ENCODE measurements at places on chromosomes 2 and 18.

- no peak for DNase-seq
These were observed 25.3 kb downstream of the SMAD7 start for GRCh38 chr18:48925491-48925780.

DNA sequence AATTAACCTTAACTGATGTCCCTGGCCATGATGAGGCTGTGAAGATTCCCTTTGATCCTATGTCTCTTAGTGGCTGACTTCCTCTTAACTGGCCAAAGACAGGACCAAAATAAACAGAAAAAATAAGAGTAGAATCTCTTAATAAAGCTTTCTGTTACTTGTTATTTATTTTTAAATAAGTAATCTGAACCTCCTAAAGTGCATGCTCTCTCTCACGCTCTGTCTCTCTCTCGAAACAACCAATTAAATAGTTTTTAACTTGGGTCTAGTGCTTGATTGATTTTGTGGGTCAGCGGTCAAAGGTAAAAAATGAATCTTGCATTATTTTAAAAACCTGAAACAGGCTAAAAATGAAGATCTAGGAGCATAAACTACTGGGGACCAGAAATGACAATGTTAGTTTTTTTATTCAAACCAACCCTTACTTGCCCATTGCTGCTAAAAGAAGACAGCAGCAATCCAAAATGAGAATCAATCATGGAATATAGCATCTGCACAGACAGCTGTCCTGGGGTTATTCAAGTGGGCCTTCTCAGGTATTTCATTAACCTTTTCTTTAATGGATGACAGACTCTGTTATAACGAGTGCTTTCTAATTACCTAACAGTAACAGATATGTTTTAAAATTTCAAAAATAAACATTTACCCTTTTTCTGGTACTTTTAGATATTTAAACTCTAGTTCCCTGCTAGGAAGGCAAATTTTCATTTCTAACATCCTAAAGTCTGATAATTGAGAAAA, 11.2 kb downstream of the GAREM1 start:
- DNase-seq, result no peak

DNA sequence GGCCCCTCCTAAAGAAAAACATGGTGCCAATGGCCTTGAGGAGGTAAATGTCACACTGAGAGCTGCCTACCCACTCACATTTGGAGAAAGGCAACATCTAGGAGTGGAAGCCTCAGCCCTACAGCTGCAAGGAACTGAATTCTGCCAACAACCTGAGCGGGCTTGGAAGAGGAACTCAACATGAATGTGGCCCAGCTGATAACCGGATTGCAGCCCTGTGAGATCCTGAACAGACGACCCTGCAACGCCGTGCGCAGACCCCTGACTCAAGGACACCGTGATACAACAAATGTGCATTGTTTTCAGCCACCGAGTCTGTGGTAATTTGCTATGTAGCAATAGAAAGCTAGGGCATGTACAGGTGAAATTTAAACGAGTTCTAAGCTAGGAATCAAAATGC, 99.4 kb downstream of the MYOM1 start:
- DNase-seq, result no peak

DNA sequence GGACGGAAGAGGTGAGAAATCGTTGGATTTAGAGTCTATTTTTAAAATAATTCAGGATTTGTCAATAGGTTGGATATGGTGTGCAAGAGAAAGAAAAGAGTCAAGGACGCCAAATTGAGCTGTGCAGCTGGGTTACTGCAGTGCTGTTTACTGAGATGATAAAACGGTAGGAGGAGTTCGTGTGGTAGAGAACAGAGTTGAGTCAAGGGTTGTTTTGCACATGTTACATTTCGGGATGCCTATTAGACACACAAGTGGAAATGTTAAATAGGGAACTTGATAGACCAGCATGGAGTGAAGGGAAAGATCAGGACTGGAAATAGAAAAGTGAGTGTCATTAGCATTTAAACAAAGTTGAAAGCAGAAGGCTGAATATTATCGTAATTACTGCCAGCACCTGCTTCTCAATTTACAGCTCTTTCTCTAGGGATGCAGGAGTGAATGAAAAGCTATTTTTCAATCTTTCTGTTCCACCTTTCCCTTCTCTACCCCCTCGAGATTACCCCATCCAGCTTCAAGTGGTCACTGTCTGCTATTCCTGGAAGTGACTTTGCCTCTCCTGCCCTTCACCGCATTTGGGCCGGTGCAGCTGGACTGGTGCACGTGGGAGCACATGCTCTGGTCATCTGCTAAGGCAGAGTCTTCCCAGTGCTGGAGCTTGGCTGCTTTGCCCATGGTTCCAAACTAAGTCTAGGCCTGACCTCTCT, 30.3 kb downstream of the GPR75 start:
- DNase-seq, result no peak

GRCh38 chr2:182831101-182831500, 35.3 kb downstream of the FRZB start:
- DNase-seq, result no peak

DNA sequence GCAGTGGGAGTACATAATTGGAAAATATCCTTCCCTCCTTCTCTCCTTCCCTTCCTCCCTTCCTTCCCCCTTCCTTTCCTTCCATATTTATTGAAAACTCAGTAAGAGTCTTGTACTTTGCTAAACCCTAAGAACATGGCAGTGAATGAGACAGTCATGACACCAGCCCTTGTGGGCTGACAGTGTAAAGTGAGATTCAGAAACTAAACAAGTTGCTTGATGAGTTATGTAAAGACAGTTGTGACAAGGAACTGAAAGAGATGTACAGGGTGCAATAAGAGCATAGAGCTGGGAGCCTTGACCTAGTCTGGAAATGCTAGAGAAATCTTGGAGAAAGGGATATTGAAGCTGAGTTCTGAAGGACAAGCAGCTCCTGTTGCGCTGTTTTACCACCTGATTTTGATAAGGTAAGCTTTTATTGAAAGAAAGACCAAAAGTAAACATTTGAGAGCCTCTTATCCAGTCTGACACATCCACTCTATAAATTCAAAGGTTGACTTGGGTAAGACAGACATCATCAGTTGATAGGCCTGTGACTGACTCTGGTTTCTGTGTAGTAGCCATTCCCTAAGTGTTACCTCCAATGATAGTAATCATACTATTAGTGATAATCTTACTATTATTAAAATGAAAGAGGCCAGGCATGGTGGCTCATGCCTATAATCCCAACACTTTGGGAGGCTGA, 66.5 kb upstream of the SKOR2 start:
- no peak for DNase-seq

DNA sequence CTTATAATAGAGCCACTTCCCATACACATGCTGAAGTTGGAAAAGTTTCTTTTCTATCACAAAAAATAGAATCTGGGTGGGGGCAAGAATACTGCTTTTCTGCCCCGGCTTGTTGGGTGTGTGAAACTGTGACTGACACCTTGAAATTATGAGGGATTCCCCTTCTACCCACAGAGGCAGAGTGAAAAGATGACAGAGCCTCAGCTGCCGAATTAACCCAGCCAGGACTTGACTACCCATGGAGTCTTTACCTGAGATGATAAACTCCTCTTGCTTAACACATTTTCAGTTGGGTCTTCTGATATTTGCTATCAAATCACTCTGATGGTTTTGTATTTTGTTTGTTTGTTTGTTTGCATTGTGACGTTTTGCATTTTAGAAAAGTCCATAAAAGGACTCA, 66.0 kb upstream of the PMAIP1 start:
- DNase-seq, result peak; percentile 7

DNA sequence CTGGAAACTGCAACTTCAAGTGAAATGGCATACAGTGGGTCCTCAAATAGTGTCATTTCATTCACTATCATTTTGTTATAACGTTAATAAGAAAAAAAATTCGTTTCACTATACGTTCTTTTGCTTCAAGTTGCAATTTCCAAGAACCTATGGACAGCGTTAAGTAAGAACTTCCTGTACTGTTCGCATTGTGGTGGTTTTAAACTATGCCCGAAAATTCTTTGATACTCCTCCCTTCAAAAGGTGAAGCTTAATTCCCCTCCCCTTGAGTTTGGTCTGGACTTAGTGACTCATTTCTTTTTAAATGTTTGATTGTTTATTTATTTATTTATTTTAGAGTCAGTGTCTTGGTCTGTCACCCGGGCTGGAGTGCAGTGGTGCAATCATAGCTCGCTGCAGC, 20.7 kb downstream of the GNLY start:
- no peak for DNase-seq

Data from stimulated activated CD4-positive, alpha-beta T cell treated with anti-CD3 and anti-CD28 coated beads, Interleukin-4, amount 100 ng/mL, for 24 hours (primary cell).